T-helper 17 cell (primary cell): ENCODE measurements at places on chromosomes 3 and 15. TPM values are rescaled to one million over a fixed set of nuclear protein-coding genes. Genes with fewer than 3 reads are reported as not detected.

Gene HESX1
- total RNA-seq: not detected

Gene ISLR2
- not detected for total RNA-seq

Gene STAB1
- 4.9 TPM for total RNA-seq

Gene SI
- total RNA-seq: not detected

Gene ZCWPW2
- total RNA-seq: not detected

- peaks cover 6% of the 10 kb centered on the region for H3K27me3 ChIP-seq
- H3K36me3 ChIP-seq: no peaks in the 10 kb centered on the region
- no peak overlapping the region for H3K4me3 ChIP-seq
- no peaks in the 10 kb centered on the region for H3K4me1 ChIP-seq
- DNase-seq: no peak
Observed at GRCh38 chr15:71338265-71338664, 223.0 kb downstream of the THSD4 start.

DNA sequence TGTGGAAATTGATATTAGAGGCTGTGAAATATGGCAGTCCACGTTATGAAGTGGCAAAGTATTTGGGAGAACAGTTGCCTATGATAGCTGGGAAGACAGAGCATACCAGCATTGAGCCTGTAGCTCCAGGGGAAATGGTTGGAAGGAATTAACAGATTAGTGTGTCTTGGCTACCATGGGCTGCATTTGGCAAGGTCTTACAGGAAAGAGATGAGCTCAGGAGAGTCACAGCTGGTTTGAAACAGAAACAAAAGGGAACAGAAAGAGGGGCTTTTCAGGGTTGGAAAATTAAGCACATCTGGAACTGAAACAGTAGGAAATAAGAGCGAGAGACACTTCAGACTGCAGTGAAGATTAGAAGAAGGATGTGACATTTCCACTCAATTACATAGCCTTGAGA lies 141.7 kb downstream of the FBLN2 start:
- peaks cover 2% of the 10 kb centered on the region for H3K4me1 ChIP-seq
- H3K27me3 ChIP-seq: peaks cover 27% of the 10 kb centered on the region
- no peaks in the 10 kb centered on the region for H3K36me3 ChIP-seq
- H3K27ac ChIP-seq: no peak overlapping the region
- no peak overlapping the region for H3K4me3 ChIP-seq
- DNase-seq: no peak

- peaks cover 2% of the 10 kb centered on the region for H3K36me3 ChIP-seq
- peak overlapping the region; percentile 63 for H3K4me3 ChIP-seq
- DNase-seq: no peak
- H3K27me3 ChIP-seq: no peaks in the 10 kb centered on the region
- peaks cover 18% of the 10 kb centered on the region for H3K4me1 ChIP-seq
- peak overlapping the region; percentile 6 for H3K27ac ChIP-seq
Observed at GRCh38 chr15:91422797-91423196, 322.7 kb downstream of the SV2B start.

DNA sequence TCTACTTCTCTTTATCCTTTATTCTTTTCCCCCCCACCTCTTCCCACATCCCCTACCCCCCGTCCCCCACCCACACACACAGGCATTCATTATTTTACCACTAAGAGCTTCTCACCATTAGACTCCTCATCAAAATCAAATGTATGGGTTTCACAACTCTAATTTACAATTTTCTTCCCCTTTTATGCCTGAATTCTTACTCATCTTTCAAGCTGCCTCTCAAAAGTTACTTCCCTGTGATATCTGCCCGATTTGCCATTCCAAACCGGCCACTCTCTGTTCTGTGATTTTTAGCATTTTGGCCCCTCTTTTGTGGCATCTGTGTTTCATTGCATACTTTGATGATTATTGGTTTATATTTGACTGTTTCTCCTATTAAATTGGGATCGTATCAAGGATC lies 42.2 kb downstream of the SLC9A9 start:
- H3K36me3 ChIP-seq: no peaks in the 10 kb centered on the region
- H3K4me1 ChIP-seq: peaks cover 3% of the 10 kb centered on the region
- H3K27ac ChIP-seq: no peak overlapping the region
- DNase-seq: no peak
- no peaks in the 10 kb centered on the region for H3K27me3 ChIP-seq
- no peak overlapping the region for H3K4me3 ChIP-seq

- no peak for DNase-seq
- peaks cover 5% of the 10 kb centered on the region for H3K27me3 ChIP-seq
- peaks cover 9% of the 10 kb centered on the region for H3K36me3 ChIP-seq
- H3K4me1 ChIP-seq: no peaks in the 10 kb centered on the region
Observed at GRCh38 chr3:53975382-53975781, 83.7 kb upstream of the SELENOK start.

GRCh38 chr3:27680517-27681246 lies 41.4 kb downstream of the EOMES start:
- no peak for DNase-seq
- H3K4me3 ChIP-seq: peak overlapping the region; percentile 72
- peak overlapping the region; percentile 78 for H3K27ac ChIP-seq
- peaks cover 10% of the 10 kb centered on the region for H3K4me1 ChIP-seq

DNA sequence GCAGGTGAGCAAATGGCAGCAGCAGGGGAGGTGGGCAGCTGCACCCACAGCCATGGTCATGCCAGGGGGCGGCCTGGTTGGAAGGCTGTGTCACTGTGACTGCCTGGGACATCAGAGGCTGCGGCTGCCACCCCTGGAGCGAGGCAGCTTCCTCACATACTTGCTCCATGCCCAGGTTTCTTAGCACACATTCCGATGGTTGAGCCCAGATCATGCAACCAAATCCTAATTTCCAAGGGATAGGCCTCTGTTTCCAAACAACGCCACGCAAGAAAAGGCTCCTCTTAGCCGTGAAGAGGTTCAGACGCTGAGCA lies 11.6 kb upstream of the NRROS start:
- no peak overlapping the region for H3K27ac ChIP-seq
- DNase-seq: no peak
- H3K4me1 ChIP-seq: peaks cover 30% of the 10 kb centered on the region
- no peak overlapping the region for H3K4me3 ChIP-seq

DNA sequence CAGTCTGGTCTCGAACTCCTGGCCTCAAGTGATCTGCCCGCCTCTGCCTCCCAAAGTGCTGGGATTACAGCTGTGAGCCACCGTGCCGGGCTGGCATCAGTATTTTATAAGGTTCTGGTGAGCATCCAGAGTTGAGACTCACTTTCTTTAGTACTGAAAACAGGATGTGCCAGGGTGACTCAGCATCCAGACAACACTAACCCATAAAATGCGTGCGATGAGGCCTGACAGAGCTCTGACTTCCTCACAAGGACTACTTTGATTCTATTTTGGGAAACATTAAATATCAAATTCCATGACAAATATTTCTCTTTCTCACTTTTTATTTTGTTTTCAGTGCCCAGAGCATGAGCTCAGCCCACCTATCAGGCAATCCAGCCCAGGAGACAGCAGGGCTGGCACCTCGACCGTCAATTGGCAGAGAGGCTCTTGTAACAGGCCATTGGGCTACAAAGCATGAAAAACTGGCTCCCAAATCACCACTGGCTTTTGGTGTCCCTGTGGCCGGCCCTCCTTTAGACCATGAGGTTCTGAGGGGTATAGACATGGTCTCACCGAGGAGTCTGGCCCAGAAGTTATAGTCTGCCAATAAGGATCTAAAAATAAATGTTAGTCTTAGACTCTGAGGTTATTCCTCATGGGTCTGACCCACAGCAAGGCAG lies 75.0 kb downstream of the FEM1B start:
- no peak overlapping the region for H3K4me3 ChIP-seq
- peaks cover 3% of the 10 kb centered on the region for H3K4me1 ChIP-seq
- DNase-seq: no peak
- no peaks in the 10 kb centered on the region for H3K36me3 ChIP-seq

- H3K27me3 ChIP-seq: peaks cover 22% of the 10 kb centered on the region
- H3K4me3 ChIP-seq: no peak overlapping the region
- H3K4me1 ChIP-seq: peaks cover 11% of the 10 kb centered on the region
- no peak for DNase-seq
Observed at GRCh38 chr3:102230057-102230456, 204.8 kb upstream of the ZPLD1 start.

- no peak overlapping the region for H3K4me3 ChIP-seq
- DNase-seq: no peak
- peaks cover 7% of the 10 kb centered on the region for H3K36me3 ChIP-seq
- H3K27ac ChIP-seq: no peak overlapping the region
- H3K4me1 ChIP-seq: peaks cover 32% of the 10 kb centered on the region
Observed at GRCh38 chr15:73593304-73594074, 39.7 kb downstream of the NPTN start.

GRCh38 chr15:89885611-89886010 lies 8.2 kb downstream of the AP3S2 start:
- peaks cover 14% of the 10 kb centered on the region for H3K4me1 ChIP-seq
- H3K27me3 ChIP-seq: no peaks in the 10 kb centered on the region
- no peak for DNase-seq
- no peak overlapping the region for H3K4me3 ChIP-seq
- peaks cover 3% of the 10 kb centered on the region for H3K36me3 ChIP-seq
- no peak overlapping the region for H3K27ac ChIP-seq

DNA sequence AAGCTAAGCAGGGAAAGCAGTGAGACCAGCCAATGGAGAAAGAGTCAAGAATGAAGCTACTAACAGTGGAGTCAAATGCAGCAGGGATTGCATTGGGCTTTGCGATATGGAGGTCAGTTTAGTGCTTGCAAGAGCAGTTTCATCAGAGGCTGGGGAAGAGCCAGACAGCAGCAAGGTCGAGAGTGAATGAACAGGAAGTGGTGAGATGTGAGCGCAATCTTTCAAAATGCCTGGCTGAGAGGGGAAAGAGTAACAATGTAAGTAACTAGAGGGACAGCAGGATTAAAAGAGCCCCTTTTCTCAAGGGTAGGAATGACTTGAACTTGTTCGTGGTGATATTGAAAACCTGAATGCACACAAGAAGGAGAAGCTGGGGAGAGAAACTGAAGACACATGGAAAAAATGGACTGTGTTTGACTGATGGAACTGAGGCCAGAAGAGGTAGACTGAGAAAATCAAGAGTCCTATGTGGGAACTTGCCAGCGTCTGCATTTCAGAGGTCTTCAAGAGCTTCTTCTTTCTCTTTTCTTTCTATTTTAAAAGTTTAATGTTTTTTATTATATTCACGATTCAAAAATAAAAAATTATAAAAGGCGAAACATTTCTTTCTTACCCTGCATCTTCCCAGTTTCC lies 30.6 kb upstream of the GPR160 start:
- no peaks in the 10 kb centered on the region for H3K27me3 ChIP-seq
- peak overlapping the region; percentile 39 for H3K27ac ChIP-seq
- H3K4me3 ChIP-seq: peak overlapping the region; percentile 79

DNA sequence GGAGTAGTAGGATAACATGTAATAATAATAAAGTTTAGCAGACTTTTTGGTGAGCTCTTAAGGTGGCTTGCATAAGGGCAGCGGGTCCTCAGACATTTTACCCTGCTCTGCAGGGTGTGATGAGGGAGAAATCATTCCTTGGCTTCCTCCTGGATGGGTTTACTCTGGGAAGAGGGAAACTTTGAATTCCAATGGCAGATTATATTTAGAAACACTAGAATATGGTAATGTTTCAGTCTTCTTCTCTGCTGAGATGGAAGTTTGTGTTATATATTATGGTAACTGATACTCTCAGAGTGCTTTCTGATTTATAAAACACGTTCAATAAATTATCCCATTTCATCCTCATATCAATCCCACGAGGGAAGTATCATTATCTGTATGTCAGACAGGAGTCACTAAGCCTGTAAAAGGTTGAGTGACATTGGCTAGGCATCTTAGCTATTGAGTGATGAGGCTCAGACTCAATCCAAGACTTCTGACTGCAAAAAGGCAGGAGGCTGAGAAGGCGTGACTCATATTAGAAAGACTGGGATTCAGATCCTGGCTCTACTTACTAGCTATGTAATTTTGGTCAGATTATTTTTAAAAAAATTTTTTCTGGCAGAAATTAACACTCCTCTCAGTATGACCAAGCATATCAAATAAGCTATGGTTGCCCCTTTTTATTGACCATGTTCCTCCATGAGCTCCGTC lies 19.3 kb downstream of the PDIA5 start:
- peaks cover 3% of the 10 kb centered on the region for H3K36me3 ChIP-seq
- H3K27me3 ChIP-seq: no peaks in the 10 kb centered on the region
- no peak overlapping the region for H3K4me3 ChIP-seq
- peaks cover 39% of the 10 kb centered on the region for H3K4me1 ChIP-seq

DNA sequence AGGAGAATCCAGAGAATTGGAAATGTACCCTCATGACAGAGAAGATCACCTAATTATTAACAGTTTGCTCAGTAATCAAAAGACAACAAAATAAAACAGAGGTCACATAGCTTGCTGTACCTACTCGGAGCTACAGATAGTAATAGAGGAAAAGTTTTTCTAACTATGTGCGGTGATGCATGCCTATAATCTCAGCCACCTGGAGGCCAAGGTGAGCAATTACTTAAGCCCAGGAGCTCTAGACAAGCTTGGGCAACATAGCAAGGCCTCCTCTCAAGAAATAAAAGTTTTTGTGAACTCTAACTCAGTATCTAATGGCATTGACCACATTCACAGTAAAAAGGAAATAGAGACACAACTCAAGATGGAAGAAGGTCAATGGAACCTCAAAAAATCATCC lies 243.6 kb downstream of the ATP8B4 start:
- H3K27ac ChIP-seq: no peak overlapping the region
- peaks cover 13% of the 10 kb centered on the region for H3K27me3 ChIP-seq
- peaks cover 6% of the 10 kb centered on the region for H3K4me1 ChIP-seq
- no peak overlapping the region for H3K4me3 ChIP-seq

DNA sequence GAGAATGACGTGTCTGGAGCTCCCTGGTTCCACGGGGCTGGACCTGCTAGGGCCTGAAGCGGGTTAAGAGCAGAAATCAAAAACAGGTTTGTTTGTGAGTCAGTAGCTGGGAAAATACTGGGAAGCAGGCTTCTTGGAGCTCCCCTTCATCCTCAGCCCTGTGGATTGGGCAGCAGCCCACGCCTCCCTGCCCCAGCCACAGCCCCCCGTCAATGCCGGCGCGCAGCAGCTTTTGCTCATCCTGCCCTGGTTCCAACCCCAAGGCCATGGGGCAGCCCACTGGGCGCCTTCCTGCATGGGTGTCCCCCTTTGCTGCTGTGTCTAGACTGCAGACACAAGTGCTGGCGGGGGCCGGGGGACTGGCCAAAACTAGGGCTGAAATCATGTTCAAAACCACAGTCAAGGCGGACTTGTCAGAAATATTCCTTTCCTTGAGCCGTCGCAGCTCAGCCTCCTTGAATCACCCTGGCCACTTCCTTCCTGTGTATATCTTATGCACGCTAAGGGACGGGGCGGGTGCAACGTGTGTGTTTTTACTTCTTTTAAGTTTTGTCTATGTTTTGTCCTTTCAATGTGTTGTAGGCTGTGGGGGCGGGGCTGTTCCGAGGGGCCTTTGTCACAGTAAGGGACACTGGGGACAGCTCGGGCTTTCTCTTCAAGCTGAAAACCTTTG lies 108.1 kb downstream of the KLF13 start:
- H3K27ac ChIP-seq: peak overlapping the region; percentile 99
- peak; percentile 64 for DNase-seq
- H3K27me3 ChIP-seq: no peaks in the 10 kb centered on the region

DNA sequence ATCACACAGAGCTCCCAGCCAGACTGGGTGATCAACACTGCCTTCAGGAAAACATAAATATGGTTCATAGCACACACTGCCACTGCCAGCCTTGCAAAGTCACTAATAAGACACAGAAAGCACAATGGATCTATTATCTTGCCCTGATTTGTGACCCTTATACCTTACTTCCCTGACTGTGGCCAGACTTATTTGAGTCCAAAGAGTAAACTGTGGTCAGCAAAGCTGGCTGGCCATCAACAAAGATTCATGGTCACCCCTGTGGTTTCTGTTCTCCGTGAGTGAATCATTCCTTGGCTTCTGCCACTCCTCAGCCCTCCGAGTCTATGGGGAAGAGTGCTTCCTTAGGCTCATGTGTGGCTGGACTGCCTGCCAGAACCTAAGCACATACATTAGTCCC lies 437.7 kb downstream of the RAP2B start:
- DNase-seq: no peak
- peaks cover under 1% of the 10 kb centered on the region for H3K27me3 ChIP-seq
- no peak overlapping the region for H3K27ac ChIP-seq
- no peak overlapping the region for H3K4me3 ChIP-seq
- H3K36me3 ChIP-seq: no peaks in the 10 kb centered on the region
